ENCODE measurements at places on chromosomes 2 and 18.

- no peak for DNase-seq
Observed at GRCh38 chr2:224885836-224886547, 156.3 kb downstream of the DOCK10 start.

GRCh38 chr2:69729266-69729665 is 12.7 kb upstream of the ANXA4 start:
- DNase-seq = no peak

- no peak for DNase-seq
Observed at GRCh38 chr2:40436093-40436475, 15.8 kb downstream of the SLC8A1 start.

DNA sequence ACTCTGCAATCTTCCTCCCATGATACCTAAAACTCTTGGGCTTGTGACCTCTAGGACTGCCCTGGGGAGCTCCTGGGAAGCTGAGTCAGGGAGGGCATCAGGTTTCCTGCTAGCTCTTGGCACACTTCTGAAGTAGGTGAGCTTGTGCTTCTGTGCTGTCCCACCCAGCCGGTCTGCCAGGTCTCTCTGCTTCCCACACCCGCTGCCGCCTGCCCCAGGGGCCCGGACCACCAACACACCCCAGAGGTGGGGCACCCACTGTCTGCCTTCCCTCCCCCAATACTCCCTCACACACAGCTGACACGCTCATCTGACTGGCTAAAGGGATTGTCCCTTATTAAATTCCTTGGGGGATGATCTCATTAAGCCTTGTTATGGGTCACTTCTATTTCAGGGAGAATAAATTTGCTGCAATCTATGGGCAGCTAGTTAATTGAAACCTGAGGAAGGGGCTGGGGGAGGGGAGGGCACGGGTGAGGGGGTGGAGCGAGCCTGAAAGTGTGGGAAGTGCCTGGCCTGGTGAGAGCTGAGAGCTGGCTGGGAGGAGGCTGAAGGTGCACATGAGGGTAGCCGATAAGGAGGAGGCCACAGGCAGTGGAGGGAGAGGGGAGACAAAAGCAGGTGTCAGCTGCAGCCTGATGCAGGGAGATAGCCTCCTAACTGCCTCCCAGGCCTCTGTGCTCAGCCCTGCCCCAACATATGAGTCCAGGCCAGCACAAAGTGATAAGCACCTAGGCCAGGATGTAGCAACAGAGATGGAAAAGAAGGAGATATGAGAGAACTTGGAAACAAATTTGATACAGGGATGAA is 48.8 kb downstream of the HAUS1 start:
- DNase-seq = no peak

- no peak for DNase-seq
Observed at GRCh38 chr2:85680707-85681371, 12.8 kb upstream of the SFTPB start.

DNA sequence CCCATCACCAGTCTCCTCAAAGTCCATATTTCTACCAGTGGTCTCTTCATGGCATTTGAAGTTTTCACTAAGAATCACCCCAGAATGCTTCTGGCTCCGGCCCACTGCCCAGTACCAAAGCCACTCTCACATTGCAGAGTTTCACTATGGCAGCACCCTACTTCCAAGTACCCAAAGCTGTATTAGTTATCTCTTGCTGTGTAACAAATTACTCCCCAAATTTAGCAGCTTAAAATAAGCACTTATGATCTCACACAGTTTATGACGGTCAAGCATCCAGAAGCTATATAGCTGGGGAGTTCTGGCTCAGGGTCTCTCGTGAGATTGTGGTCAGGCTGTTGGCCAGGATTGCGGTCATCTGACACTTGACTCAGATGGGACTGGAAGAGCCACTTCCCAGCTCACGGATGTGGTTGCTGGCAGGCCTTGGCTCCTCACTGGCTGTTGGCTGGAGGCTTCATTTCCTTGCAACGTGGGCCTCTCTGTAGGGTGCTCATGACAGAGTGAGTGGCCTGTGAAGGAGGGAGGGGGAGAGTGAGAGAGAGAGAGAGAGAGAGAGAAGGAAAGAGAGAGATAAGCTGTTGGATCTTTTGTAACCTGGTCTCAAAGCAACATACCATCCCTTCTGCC is 189.5 kb downstream of the CTIF start:
- DNase-seq = no peak

GRCh38 chr2:173090276-173090877 is 14.7 kb downstream of the MAP3K20 start:
- no peak for DNase-seq

DNA sequence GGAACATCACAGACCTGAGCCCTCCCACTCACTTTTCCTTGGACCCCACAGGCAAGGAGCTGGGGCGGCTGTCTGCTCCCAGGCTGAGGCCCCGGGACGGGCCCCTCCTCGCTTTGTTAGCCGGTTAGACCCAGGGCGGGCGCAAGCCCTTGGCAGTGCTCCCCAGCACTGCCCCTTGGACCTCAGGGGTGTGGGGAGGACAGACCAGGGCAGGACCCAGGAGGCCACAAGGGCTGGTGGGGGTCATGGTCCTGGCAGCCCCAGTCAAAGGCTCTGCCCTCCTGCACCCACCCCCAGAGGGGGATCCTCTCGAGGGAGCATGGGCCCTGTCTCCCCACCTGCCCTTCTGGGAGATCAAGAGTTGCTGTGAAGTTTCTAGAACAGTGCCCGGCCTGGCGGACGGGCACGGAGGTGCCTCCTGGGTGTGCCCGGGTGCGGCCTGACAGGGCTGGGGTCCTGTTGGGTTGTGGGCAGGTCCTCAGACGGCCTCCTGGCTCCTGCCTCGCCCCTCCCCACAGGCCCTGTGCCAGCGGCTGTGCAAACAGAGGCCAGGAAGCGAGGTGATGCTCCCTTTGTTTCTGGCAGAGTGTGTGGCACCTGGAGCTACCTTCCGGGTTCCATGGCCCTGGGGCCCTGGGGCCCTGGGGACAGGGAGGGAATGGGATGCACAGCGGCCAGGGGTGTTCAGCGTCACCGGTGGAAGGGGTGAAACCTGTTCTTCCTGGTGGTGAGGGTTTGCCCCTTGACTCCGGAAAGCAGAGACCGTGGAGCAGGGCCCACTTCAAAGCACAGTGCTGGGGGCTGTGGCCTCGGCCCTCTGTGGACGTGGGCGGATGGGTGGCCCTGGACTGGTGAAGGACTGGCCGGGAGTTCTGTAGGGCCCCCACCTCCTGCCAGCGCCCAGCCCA is 2.9 kb upstream of the GAL3ST2 start:
- DNase-seq = no peak

- no peak for DNase-seq
Observed at GRCh38 chr2:32711219-32711618, 83.4 kb downstream of the TTC27 start.

DNA sequence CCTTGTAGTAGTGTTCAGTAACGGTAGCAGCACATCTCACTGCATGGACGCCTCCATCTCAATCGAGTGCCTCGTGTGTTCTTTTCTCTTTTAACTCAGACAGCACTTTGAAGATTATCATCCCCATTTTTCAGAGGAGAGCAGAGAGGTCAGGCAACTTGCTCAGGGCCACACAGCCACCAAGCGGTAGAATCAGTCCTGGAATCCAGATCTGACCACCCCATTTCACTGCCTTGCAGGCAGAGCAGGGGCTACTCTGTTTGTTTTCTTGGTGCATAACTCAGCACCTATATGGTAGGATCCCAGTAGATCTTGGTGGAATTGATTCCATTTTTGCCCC is 129.5 kb downstream of the SMAD7 start:
- no peak for DNase-seq

DNA sequence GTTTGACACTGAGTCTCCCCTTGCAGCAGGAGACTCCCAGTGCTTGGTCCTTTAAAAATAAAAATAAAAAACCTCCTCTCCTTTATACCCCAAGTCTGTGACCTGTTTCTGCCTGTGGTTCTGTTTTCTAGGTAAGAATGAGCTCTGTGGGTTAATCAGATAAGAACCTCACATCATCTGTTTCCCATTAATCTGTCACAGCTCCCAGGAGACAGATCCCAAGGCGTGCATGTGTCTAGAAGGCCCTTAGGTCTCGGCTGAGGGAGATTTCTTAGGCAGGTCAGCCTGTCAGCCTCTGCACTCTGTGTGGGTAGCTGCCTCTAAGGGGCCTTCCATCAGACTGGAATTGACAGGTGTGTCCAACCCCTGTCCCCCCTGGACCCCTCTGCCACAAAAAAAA is 80.7 kb downstream of the FHOD3 start:
- DNase-seq = no peak

- no peak for DNase-seq
Observed at GRCh38 chr2:853203-853870, 97.3 kb upstream of the SNTG2 start.

GRCh38 chr2:140108706-140109475 is 1328.7 kb upstream of the NXPH2 start:
- DNase-seq = no peak

GRCh38 chr2:36680012-36680411 is 16.5 kb upstream of the VIT start:
- no peak for DNase-seq

GRCh38 chr2:174048243-174048642 is 83.1 kb upstream of the SP3 start:
- DNase-seq = no peak

GRCh38 chr18:44474591-44474990 is 206.1 kb upstream of the SETBP1 start:
- no peak for DNase-seq

GRCh38 chr2:101545950-101546349 is 71.0 kb upstream of the RFX8 start:
- no peak for DNase-seq

- no peak for DNase-seq
Observed at GRCh38 chr2:159287733-159288132, 1.2 kb upstream of the WDSUB1 start.

DNA sequence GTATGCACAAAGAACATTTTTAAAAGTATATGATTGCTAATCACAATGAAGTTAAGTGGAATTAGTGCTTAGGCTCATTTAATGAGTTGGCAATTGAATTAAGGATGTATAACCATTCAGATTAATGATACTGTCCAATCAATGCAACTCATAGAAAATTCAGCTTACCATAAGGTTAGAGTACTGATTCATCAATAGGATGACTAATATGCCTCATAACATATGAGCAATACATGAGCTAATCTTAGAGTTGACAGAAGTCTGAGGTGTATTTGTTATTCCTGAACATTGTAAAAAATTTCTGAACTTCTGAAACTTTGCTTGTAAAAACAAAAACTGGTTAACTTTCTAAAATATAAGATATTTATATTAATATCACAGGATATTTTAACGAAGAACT is 118.3 kb upstream of the NETO1 start:
- DNase-seq = no peak

DNA sequence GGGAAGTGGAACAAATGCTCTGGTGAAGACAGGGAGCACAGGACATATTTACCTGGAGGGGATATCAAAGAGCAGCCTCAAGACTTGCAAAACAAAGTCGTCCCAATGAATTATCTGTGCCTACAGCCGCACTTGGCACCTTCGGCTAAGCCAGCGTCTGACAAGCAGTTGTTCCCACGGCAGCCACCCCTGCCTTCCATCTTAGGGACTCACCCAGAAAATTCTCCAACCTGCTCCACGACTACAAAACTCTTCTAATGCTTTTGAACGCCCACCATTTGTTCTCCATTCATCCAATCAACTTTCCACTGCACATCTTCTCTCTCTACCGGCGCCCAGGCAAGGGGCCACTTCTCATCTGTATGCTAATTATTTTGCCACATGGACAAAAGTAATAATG is 7.0 kb downstream of the MYT1L start:
- DNase-seq = no peak

- no peak for DNase-seq
Observed at GRCh38 chr18:68439642-68440041, 275.3 kb downstream of the TMX3 start.

DNA sequence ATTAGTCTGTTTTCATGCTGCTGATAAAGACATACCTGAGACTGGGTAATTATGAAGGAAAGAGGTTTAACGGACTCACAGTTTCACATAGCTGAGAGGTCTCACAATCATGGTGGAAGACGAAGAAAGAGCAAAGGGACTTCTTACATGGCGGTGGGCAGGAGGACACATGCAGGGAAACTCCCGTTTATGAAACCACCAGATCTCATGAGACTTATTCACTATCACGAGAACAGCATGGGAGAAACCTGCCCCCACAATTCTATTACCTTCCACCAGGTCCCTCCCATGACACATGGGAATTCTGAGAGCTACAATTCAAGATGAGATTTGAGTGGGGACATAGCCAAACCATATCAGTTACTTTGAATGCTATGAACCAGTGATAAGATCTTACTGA is 44.1 kb downstream of the SCTR start:
- DNase-seq = no peak

DNA sequence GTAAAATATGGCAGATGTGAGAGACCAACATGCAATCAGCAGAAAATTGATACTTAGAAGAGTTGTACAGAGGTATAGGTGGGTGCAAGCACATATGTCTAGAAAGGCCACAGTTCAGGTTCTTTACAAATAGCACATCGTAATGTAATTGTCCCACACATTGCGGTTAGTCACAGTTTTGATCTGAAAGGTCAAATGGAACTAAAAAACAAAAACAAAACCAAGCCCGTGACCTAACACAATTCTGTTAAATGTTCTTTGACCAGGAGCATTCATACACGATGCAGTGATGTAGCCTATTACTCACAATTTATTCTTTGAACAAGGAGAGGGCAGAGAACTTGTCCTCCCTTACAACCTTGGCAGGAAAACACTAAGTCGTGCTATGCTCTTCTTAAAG is 108.9 kb upstream of the MAP4K3 start:
- no peak for DNase-seq

DNA sequence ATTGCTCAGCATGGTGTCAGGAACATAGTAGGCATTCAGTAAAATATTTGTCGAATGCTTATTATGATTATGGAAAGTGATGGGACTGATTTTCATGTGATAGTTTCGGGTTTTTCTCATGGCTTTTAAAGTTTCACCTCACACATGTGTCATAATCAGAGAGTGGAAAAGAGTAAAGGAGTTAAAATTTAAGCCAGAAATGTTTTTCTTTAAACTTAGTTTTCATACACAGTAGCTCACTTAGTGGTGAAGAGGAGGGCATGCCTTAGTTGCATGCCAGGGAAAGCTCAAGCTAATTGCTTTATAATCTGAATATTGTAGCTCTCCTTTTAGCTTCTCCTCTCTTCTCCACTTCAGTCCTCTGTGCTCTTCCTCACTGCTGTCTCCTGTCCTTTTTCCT is 38.0 kb downstream of the EHBP1 start:
- DNase-seq = no peak
